ENCODE measurements at places on chromosomes 7 and 10.

- DNase-seq = no peak
Observed at GRCh38 chr7:117269886-117270285, 53.0 kb downstream of the WNT2 start.

DNA sequence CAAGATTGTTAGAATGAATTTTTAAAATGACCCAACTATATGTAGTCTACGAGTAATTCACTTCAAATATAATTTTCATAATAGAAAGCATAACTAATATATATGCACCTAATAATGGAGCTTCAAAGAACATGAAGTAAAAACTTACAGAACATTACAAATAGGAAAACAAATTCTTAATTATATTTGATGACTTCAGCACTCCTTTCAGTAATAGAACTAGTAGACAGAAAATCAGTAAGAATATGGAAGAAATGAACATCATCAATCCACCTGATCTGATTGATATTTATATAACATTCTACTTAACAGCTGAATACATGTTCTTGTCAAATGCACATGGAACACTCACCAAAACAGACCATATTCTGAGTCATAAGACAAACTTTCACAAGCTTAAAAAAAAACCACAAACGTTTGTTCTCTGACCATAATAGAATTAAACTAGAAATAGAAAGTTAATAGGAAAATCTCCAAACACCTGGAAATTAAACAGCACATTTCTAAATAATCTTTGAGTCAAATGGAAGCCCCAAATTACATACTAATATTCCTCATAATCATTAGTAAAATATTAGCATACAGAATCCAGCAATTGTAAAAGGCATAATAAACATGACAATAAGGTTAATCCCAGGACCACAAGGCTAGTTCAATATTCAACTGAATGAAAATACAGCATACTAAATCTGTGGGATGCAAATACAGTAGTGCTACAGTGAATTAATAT lies 48.0 kb downstream of the BRAF start:
- no peak for DNase-seq

- DNase-seq = peak; percentile 91
Observed at GRCh38 chr7:16420649-16421332, 547 bp downstream of the CRPPA start.

DNA sequence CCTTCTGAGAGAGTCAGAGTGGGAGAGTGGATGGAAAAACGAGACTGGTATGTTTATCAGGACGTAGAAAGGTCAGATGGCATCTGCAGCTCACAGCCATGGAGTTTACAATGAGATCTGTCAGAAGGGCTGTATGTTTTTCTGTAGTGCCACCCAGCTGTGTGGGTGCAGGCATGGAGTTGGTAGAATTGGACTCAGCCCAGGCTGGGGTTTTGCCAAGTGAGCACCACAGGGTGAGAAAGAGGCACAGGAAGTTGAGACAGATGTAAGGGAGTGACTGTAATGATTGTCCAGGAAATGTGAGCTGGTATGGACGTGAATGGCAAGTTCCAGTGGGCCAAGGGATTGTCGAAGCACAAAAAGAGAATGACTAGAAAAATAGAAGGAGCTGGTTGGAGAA lies 9.1 kb upstream of the ZYX start:
- peak; percentile 82 for DNase-seq

DNA sequence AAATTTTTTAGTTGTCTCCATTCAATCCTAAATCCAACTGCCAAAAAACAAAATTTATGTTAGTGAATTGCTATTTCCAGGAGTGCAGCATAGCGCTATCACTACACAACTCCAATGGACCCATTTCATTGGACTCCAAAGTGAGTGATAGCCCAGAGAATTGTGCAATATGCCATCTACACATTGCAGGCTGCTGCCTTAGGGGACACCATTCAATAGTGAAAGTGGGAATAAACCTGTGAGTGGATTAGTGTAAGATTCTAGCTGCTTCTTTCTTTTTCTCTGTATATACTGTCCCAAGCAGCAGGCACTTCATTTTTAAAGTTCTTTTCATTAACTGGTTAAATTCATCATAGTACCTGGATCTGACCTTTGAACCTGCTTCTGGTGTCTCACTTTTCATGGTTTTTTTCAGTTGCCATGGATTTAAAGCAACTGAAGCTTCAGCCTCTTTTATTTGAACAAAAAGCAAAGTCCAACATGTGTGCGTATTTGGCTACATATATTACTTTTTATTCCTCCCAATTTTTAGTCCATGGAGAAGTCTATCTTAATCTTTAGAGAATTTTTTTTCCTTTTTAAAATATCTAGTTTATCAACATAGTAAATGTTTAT lies 97.3 kb downstream of the DGKB start:
- no peak for DNase-seq

- DNase-seq = peak; percentile 42
Observed at GRCh38 chr10:104122225-104123107, 495 bp downstream of the SFR1 start.

GRCh38 chr7:100088621-100089457 lies at the start of gene COPS6:
Gene COPS6, plus strand, starts transcription at chr7:100088969. Its CDS starts 22 bp downstream, at chr7:100088991.
- DNase-seq = peak; percentile 88

DNA sequence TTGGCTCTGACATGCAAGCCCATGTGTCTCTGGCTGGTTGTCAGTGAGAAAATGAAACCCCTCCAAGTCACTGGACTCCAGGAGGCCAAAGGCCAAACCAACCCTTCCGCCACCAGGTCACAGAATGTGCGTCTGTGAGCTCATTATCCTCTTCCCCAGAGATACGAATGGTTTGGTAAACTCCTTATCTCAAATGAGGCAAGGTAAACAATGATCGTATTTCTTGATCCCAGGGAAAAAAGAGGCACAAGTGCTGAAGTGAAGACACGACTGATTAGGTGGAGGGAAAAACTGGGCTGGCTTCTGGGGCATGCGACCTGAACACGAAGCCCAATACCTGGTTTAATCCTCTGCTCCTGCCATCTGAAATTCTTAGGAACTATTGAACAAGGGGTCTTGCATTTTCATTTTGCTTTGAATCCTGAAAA lies 70.6 kb upstream of the ARID5B start:
- no peak for DNase-seq

GRCh38 chr7:929311-929711 lies 25.2 kb downstream of the ADAP1 start:
- DNase-seq = no peak

DNA sequence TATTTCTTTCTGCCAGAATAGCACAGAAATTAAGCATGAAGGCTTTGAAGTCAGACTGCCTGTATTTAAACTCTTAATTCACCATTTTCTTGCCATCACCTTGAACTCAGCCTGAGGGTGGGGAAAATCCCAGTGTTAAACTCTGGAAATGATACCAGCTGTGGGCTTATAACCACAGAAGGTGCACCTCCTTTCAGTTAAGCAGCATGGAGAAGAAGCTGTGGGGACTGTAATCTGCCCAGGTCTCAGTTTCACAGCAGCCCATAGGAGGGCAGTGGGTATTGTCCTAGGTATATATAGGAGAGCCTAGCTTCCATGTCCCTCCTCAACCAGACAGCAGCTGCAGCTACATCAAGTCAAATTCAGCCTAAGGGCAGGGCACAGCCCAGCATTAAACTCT lies 241.6 kb downstream of the HPSE2 start:
- no peak for DNase-seq

DNA sequence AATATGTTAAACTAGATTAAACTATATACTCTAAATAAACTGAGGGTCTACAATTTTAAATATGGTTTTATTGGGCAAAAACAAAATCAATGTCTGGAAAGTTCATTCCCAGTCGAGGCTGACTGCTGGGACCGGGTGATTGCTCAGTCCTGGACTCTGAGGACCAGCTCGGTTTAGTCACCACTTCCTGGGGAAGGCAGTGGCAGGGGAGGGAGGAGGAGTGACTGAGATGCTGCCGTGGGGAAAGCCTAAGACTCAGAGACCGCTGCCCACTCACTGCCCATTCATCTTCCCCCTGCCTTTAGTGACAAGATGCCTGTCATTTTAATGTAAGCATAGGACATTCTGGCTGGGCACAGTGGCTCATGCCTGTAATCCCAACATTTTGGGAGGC lies 29.0 kb downstream of the ATOH7 start:
- DNase-seq = peak; percentile 16

GRCh38 chr10:61363006-61363405 lies 90.2 kb downstream of the TMEM26 start:
- DNase-seq = no peak

GRCh38 chr7:141700848-141701371 lies 1.1 kb downstream of the DENND11 start:
- DNase-seq = peak; percentile 26

DNA sequence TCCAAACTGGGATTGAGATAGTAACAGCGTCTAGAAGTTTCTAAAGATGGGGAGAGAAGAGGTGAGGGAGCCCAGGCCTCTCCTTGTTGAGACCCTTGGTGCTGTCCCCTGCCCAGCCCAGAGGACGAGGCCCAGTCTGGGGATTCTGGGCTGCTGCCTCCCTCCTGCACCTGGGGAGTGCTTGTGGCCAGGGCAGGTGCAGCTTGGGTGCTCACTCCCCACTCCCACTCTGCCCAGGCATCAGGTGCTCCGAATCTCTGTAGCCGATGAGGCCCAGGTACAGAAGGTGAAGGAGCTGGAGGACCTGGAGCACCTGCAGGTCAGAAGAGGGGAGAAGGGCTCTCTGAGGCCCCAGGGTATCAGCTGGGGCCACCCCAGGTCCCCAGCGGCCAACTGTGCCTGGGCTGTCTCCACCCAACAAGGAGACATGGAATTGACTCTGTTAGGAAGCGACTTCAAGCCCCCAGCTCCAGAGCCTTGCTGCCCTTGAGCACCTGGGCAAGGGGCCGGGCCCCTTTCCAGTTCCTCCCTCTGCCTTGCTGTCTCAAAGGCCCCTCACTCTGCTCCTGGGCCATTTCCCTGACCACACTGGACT lies 664 bp downstream of the CPA1 start:
- DNase-seq = no peak

GRCh38 chr7:82442492-82443035 lies 1.0 kb downstream of the CACNA2D1 start:
- peak; percentile 4 for DNase-seq

DNA sequence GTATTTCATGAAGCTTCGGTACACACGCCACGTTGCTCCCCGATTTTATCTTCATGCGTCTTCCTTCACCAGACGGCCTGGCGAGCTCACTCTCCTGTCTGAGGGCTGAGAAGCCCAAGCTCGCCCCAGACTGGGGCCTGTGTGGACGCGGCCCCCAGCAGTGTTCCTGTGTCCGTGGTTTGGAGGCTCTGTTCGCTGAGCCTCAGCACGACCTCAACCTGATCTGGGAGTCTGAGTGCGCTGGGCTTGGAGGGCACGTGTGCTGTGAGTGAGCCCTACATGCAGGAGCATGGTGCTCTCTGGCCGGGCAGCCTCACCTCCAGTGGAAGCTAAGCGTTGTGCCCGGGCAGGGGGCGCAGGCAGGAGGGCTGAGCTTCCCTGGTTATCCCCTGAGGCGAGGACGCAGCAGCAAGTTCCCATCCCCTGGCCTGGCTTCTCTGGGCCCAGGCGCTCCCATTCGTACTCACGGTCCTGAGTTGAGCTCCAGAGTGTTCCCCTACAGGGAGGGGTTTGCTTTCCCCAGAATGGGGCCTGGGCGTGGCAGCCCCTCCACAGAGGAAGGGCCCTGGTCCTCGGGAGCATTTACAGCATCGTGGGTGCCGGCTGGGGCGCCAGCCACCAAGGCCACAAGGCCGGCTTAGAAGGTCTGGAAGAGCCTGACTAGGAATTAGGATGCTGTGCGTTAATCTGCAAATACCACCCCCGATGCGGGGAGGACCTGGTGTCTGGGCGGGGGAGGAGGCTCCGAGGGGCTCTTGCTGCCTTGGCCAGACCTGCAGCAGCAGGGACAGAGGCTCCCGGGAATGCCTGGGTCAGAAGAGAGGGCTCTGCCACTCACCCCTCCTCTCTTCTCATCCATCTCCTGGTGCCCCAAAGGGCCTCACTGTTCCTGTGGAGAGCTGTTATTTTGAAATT lies 400.6 kb downstream of the DNAJB6 start:
- DNase-seq = no peak

- no peak for DNase-seq
Observed at GRCh38 chr7:143284591-143285469, at the start of gene TMEM139. Gene TMEM139, plus strand, starts transcription at chr7:143284958. Its CDS starts 1,000 bp downstream, at chr7:143285958.

GRCh38 chr7:108515013-108515412 lies 10.9 kb downstream of the PNPLA8 start:
- DNase-seq = no peak

- peak; percentile 61 for DNase-seq
Observed at GRCh38 chr10:50275650-50276235, 24.4 kb upstream of the ASAH2 start.

GRCh38 chr7:131219312-131220041 lies 108.2 kb upstream of the MKLN1 start:
- DNase-seq = no peak

- no peak for DNase-seq
Observed at GRCh38 chr10:105769248-105770184, 1128.4 kb downstream of the SORCS3 start.

DNA sequence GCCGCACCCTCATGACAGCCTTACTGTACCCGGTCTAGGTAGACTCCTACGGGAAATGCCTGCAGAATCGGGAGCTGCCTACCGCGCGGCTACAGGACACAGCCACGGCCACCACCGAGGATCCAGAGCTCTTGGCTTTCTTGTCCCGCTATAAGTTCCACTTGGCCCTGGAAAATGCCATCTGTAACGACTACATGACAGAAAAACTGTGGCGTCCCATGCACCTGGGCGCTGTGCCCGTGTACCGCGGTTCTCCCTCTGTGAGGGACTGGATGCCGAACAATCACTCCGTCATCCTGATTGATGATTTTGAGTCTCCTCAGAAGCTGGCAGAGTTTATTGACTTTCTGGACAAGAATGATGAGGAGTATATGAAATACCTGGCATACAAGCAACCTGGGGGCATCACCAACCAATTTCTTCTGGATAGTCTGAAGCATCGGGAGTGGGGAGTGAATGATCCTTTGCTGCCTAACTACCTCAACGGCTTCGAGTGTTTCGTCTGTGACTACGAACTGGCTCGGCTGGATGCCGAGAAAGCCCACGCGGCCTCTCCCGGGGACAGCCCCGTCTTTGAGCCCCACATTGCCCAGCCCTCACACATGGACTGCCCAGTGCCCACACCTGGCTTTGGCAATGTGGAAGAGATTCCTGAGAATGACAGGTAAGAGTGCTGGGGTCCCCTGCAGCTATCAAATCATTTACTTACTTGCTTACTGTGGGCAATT lies 8.5 kb upstream of the CHCHD1 start:
- peak; percentile 44 for DNase-seq

GRCh38 chr7:90749774-90750173 lies 153.7 kb downstream of the CDK14 start:
- DNase-seq = no peak

DNA sequence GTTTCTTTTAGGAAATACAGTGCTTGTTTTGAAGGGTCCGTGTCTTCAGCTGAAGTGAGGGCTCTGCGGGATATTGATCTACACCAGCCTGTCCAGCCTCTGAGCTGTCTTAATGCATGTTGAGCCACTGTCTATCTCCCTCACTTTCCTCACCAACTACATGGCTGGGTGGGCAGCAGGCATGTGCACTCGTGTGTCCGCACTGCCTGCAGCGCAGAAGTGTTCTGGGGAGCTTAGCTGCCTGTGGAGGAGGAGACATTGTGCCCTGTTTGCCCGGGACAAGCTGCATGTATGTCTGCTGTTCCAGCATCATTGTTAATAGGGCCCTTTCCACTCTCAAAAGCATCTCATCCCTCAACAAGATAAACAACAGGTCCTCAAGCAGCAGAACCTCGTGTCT lies 133.1 kb upstream of the EEPD1 start:
- no peak for DNase-seq

GRCh38 chr7:105036217-105037168 lies 22.5 kb downstream of the KMT2E start:
- DNase-seq = no peak

- no peak for DNase-seq
Observed at GRCh38 chr10:95421782-95422181, 131.0 kb upstream of the PDLIM1 start.

Measured in activated CD8-positive, alpha-beta T cell treated with anti-CD3 and anti-CD28 coated beads for 36 hours (primary cell).